ENCODE measurements at places on chromosomes 7 and 10.
A peak's percentile ranks its signal among the peaks of the same experiment; 100 is the strongest.

DNA sequence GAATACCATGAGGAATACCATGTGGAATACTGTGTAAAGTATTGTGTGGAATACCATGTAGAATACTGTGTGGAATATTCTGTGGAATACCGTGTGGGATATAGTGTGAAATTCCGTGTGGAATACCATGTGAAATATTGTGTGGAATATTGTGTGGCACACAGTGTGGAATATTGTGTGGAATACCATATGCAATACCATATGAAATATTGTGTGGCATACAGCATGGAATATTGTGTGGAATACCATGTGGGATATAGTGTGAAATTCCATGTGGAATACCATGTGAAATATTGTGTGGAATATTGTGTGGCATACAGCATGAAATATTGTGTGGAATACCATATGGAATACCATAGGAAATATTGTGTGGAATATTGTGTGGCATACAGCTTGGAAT lies 135.1 kb upstream of the CHST15 start:
- DNase-seq, result no peak

GRCh38 chr10:44473146-44473545 lies 88.2 kb upstream of the CXCL12 start:
- no peak for DNase-seq

- no peak for DNase-seq
Measured at GRCh38 chr10:6738112-6738768, 158.2 kb upstream of the PRKCQ start.

DNA sequence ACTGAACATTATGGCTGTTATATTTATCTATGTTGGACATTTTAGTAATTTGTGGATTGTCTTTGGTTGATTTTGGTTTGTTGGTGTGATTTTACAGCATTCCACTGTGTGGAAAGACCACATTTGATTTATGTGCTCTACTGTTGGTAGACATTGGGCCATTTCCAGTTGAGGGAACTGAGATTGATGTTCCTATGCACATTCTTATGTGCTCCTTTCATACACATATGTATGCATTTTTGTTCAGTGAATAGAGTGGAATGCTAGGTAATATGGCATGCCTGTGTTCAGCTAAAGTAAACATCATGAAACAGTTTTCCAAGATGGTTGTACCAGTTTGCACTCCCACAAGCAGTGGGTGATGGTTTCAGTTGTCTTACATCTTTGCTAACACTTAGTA lies 15.1 kb downstream of the CACNB2 start:
- no peak for DNase-seq

GRCh38 chr7:38886265-38886664 lies 22.7 kb downstream of the VPS41 start:
- no peak for DNase-seq

DNA sequence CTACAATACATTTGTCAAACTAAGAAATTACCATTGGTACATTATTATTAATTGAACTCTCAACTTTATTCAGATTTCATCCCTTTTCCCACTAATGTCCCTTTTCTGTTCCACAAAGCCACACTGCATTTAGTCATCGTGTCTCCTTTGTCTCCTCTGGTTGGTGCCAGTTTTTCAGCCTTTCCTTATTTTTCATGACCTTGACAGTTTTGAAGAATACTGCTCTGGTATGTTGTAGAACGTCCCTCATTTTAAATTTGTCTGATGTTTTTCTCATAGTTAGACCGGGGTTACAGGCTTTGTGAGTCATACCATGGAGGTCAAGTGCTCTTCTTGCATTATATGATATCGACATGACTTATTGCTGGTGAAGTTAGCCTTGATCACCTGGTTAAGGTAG lies 173.3 kb upstream of the AGK start:
- DNase-seq, result no peak

DNA sequence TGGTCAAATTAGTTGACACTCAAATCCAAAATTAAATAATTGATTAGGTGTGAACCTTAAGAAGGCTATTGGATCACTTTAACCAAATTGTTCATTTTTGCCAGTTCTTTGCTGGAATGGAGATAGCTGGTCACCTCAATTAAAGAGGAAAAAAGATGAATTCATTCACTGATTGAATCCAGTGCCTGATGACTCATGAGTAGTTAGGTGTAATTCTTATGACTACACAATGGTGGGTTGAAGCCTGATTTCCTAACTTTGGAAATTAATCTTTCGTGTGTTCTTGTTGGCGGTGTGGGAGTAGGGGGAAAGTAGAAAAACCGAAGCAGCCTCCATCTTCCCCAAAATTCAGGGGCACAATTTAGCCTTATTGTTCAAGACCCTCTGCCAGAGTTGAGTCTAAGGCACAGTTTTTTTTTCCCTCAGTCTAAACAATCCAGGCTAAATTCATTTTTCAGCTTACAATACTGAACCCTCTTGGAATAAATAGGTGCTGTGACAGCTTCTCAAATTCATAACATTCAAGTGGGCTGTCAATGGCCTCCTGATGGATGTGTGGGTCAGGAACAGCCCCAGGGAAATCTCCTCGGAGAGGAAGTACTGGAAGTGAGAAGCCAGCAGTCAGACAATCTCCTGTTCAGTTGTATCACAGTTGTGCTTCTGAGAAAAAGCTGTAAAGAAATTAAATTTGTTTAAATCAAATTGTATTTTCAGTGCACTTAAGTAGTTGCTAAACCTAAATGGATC lies 356.6 kb downstream of the BBS9 start:
- no peak for DNase-seq

GRCh38 chr10:12838366-12838765 lies 163.1 kb downstream of the CCDC3 start:
- DNase-seq, result no peak

GRCh38 chr10:74936577-74937265 lies 110.3 kb downstream of the KAT6B start:
- peak; percentile 46 for DNase-seq

DNA sequence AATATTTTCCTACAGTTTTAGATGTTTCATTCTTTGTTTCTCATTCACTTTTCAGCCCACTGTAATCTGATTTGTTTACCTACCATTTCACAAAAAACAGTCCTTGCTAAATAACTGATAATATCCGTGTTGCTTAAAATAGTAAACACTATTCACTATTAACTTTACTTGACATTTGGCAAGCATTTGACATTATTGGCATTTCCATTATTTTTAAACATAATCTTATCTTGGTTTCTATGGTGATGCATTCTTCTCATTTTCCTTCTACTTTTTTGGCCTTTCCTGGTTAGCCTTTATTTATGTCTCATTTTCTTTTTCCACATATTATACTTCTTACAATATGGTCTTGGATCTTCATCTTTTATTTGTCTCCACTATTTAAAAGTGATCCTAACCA lies 715.3 kb downstream of the DNAJB9 start:
- no peak for DNase-seq

DNA sequence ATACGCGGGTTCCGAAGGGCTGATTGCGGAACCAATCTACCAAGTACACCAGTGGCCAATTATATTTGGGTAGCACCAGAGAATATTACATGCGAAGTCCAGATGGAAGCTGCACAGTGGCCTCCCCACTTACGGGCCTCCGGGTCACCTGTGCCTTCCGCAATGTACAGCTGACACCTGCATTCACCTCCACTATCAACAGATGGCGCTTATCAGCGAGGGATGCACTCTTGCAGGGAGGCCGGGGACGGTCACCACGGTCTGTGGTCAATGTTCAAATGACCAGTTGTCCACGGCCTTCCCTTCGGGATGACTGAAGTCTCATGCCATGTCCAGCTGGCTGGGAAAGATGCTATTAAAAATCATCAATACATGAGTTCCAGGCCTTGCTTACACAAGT lies 47.6 kb downstream of the SLIT1 start:
- no peak for DNase-seq

GRCh38 chr10:109861081-109861480 lies 62.2 kb downstream of the XPNPEP1 start:
- DNase-seq, result no peak

GRCh38 chr10:90313576-90314325 lies 544.1 kb downstream of the HTR7 start:
- DNase-seq, result no peak

- no peak for DNase-seq
Measured at GRCh38 chr10:4201866-4202825, 417.1 kb upstream of the KLF6 start.

GRCh38 chr10:70834021-70834420 lies 18.3 kb downstream of the SGPL1 start:
- no peak for DNase-seq

DNA sequence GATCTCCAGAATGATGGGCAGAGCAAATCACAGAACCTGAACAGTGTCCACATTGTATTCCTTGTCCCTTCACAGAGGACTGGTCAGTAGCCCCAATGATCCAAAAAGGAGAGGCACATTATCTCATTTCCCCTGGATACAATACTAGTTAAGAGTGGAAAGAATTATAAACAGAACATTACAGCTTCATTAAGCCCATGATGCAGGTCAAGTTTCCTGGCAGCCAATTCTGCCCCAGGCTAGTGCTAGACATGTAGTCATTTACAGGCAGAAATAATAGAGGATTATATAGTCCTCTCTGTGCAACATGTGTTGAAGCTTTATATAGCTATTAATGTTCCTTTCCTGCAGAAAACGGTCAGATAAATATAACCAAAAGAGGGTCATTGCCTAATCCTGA lies 124.3 kb upstream of the WNT16 start:
- DNase-seq, result no peak

GRCh38 chr7:47283497-47284131 lies 298.3 kb downstream of the TNS3 start:
- DNase-seq, result no peak

- DNase-seq, result no peak
Measured at GRCh38 chr7:121372376-121373010, 23.6 kb downstream of the FAM3C start.

GRCh38 chr10:47059606-47060311 lies 148.5 kb downstream of the PTPN20 start:
- DNase-seq, result no peak

GRCh38 chr10:88707429-88708155 lies 1.5 kb downstream of the LIPK start:
- DNase-seq, result no peak

- no peak for DNase-seq
Measured at GRCh38 chr7:50664937-50665336, 99.7 kb upstream of the DDC start.

GRCh38 chr7:101245147-101245668 lies 327 bp upstream of the FIS1 start:
- no peak for DNase-seq

DNA sequence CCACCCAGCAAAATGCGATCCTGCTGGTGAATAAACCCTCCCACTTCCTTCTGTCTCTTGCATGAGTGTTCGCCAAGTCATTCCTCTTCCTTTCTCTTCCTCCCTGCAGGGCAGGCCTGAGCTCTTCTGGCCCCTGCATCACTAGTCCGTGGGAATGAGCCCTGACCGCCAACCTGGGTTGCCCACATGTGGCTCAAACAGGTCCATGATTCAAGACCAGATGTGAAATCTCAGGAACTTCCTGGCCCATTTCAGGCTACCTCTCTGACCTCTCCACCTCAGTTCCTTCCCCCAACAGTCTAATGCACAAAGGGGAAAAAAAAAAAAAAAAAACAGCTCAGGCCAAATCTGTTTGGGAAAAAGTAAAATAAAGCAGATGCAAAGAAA lies 5.4 kb upstream of the YWHAG start:
- DNase-seq, result no peak

DNA sequence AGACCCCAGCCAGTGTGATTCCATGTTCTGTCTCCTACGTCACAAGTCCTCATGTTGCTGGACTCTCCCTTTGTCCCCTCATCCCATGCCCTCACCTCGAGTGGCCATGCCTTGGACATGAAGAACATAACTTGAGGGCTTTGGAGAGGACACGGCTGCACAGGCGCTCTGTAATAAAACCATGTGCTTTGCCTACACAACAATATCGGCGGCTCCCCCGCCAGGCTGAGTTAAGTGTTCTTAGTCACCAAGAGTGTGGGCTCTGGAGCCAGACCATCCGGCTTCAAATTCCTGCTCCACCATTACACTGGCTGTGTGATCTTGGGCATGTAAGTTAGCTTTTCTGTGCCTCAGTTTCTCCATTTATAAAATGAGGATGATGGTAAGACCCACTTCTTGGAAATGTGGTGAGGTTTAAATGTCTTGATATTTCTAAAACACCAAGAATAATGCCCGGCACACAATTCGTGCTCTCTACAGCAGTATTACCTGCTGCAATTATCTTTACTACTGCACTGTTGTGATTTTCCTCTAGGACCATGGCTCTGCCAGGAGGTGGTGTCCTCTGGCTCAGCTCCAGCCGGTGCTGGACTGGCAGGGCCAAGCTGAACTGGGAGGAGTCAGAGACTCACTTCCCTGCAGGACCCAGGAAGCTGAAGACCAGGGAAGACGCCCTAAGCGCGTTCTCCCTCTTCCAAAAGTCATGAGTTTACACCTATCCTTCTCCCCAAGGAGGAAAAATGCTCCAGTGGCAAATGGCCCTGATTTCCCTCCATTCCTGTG lies 15.7 kb downstream of the SLIT1 start:
- no peak for DNase-seq

GRCh38 chr10:96747734-96748550 lies 27.6 kb upstream of the PIK3AP1 start:
- DNase-seq, result no peak

DNA sequence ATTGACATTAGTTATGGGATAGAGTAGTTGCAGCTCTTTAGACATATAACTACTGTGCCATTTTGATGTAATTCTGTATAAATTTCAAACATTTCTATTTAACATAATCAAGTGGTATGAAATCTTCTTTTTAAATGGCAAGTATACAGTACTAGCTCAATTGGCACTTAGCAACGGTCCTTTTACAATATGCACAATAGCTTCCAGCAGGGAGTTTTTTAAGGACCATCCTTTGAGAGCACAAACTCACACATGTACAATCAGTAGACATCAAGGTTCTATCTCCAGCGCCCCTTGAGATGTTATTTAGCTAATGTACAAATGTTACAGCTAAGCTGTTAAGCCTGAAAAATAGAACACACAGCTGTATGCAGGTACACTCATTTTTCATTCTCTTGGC lies 480.7 kb downstream of the TFEC start:
- DNase-seq, result no peak

DNA sequence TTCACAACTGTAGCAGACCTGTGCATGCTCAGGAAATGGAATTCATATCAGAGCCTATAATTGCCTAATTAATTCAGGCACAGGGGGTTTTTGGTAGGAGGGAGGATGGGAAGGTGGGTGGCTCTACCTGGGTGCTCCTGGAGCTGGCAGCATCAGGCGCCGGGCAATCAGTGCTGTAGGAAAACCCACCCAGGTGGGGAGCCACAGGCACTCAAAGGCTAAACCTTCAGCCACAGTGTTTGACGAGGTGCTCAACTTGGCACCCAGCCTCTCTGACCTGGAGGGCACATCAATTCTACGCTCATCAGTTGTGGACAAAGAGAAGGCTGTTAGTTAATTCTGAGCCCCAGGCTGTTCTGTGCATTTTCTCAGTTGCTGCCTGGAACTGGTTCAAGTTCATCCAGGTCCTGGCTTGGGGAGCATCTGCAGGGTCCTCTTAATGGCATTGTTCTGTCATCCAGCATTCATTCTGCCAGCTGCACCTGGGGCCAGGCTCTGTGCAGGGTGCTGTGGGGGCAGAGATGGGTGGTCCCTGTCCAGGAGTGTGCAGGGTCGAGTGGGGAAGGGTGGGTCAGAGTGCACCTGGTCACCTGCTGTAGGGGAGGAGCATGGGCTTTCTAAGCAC lies 54.1 kb upstream of the NPTX2 start:
- DNase-seq, result no peak
